ENCODE measurements at places on chromosomes 2 and 18.

- DNase-seq = peak; percentile 25
These were observed 26.1 kb downstream of the KCTD18 start for GRCh38 chr2:200483729-200484198.

DNA sequence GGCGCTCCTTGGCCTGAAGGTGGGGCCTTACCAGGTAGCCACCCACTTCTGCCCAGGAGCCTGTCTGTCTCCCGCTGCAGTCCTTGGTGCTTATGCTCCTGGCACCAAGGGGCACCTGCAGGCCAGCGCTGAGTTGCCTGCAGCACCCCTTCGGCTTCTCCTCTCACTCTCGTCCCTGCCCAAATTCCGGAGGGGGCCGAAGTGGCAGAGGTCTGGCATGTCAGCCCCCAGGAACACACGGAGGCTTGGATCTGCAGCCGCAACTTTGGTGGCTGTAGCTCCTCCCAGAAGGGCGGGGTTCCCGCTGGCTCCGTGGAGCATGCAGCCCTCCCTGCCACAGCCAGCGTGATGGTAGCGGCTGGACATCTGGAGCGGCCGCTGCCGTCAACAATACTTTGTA, 37.7 kb upstream of the ZNF804A start:
- DNase-seq = no peak

DNA sequence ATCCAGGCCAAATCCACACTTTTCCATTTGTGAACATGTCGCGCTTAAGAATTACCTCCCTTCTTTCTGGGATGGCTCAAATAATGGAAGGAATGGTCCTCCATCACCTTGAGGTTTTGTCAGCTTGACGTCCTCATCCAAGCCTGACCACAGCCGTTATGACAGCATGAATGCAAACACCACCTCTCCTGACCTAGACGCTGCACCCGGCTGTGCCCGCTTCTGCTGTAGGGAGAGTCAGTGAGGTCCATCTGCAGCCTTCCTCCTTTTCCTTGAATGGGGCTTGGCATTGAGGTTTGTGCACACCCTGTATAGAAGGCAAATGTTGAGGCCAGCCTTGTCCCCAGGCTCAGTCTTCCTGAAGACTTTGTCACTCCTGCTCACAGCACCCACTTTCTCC, 85.5 kb downstream of the TGOLN2 start:
- no peak for DNase-seq

DNA sequence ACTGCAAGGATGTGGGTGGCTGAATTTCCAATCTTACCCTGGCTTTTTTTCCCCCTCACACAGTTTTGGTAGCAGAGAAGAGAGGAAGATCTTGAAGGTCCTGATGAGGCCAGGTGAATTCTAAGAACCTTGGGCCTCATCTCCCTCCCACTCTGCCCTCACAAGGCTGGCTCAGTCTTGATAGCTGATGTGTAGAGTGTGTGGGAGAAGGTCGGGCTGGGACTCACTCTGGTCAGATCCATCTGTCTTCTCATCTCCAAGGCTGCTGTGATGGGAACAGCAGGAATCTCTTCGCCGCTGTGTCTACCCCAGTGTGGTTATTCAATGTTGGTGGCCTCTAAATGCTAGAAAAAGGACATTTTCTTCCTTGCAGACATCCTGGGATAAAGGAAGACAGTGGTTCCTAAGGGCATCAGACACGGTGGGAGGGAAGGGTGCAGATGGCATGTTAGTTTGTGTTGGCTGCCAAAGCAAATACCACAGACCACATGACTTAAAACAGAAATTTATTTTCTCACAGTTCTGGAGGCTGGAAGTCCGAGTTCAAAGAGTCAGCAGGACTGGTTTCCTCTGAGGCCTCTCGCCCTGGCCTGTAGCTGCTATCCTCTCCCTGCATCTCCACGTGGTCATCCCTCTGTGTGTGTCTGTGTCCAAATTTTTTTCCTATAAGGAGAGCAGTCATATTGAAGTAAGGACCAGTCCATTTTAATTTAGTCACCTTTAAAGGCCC, 37.6 kb upstream of the MGAT4A start:
- DNase-seq = no peak
